ENCODE measurements at places on chromosomes 3 and 15. TPM values are rescaled to one million over a fixed set of nuclear protein-coding genes. Genes with fewer than 3 reads are reported as not detected.

NR1I2 gene
- not detected for total RNA-seq

BBX gene
- total RNA-seq: 216 TPM

HCN4 gene
- total RNA-seq: not detected

GRCh38 chr3:133757701-133758567 is 11.7 kb downstream of the TF start:
- peak; percentile 67 for DNase-seq

GRCh38 chr3:155757577-155757976 is 12.7 kb upstream of the PLCH1 start:
- DNase-seq: no peak

DNA sequence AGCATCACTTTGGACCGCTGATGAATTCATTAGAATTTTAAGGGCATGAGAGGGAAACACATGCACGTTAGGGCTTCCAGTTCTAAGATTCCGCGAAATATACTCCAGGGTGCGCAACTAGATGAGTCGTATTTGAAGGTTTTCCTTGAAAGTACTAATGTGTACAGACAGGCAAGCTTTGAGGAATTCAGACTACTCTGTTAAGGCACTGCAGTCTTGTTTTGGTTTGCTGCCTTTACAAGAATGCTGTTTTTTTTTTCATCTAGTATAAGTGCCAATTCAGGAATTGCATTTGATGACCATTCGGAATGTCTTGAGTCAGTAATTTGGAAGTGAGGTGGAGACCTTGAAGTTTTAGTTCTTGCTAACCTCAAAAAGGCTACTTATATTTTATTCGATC is 19.1 kb downstream of the TRNT1 start:
- no peak for DNase-seq

- peak; percentile 17 for DNase-seq
Measured at GRCh38 chr3:50502584-50503423, 630 bp downstream of the CACNA2D2 start.

DNA sequence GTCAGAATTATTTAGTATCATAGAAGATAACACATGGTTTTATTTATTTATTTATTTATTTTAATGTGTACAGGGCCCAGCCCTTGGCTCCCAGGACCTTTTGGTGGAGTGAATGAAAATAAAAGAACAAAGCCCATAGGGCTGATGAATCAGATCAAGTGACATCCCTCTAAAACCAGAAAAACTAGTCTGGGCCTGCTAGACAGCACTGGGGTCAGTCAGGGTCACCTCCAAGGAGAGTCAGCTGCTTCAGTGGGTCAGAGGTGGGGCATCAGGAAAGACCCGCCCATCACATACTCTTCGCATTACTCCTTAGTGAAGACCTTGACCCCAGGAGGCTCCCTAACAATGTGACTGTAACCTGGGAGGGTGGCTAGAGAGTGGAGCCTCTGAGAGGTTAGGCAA is 12.8 kb downstream of the PPCDC start:
- DNase-seq: peak; percentile 38

GRCh38 chr3:67678665-67679064 is 24.3 kb upstream of the SUCLG2 start:
- no peak for DNase-seq
